CD4-positive, alpha-beta memory T cell (primary cell): ENCODE measurements at places on chromosomes 5 and 9. TPM values are rescaled to one million over a fixed set of nuclear protein-coding genes. Genes with fewer than 3 reads are reported as not detected.

DNA sequence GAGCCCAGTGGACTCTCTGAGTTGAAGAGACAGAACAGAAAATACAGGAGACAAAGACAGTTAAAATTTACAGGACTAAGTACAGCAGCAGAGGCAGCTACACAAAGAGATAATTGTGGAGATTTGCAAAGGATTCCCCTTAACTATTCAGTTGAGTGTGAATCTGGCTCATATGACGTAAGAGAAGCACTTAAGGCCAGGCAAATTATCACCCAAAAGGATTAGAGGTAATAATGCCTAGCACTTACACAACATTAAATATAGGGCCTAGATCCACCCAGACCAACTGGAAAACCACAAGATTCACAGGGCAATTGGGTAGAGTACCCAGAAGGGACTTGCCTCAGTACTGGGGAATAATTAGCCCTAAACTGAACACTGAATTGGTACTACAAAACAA, 41.3 kb downstream of the ADAMTS6 start:
- H3K27me3 ChIP-seq = no peaks in the 10 kb centered on the region
- H3K4me1 ChIP-seq = no peaks in the 10 kb centered on the region
- H3K36me3 ChIP-seq = no peaks in the 10 kb centered on the region
- H3K27ac ChIP-seq = no peak overlapping the region

The CCNJL gene
- not detected for polyA plus RNA-seq

DNA sequence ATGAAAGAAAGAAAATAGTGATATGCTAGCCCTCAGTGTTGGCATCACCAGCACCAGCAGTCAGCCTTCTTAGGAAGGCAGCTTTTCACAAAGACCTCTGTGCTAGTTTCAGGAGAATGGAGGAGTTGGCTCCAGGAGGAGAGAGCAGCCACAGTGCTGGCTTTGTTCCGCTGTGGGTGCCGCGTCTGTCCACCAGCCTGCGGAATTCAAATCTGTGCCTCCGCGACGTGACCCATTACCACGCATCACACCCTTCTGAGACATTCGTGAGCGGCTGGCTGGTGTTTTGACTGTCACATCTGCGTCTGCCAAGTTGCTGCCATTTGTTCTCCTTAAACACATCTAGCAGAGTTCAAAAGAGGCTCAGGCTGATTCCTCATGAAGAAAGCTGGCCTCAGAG, 34.4 kb downstream of the SNX18 start:
- H3K4me3 ChIP-seq = no peak overlapping the region
- H3K4me1 ChIP-seq = no peaks in the 10 kb centered on the region
- no peaks in the 10 kb centered on the region for H3K27me3 ChIP-seq
- H3K27ac ChIP-seq = no peak overlapping the region

DNA sequence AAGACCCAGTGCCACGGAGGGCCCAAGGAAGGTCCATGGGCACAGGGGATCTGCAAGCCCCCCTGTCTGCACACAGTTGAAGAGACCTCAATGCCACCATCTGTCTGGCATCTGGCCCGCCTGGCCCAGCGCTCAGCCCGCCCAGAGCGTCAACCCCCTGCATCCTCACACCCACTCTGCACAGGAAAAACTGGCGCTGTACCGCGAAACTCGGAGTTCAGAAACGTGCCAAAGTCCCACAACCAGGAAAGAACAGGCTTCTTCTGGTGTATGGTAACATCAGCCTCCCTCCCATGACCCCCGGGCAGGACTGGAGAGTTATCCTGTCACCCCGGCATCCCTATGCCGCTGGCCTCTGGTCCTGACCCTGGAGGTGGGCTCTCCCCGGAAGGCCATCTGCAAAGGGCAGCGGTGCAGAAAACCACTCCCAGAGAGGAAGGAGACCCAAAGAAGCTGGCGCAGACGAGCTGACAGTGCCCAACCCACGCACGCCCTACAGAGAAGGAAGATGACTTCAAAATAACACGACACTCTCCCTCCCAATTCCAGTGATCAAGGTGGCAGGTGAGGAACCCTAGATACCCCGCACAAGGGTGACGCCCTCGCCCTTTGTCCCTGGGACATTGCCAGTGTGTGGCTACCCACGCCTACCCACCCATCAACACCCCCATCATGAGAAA, 18.9 kb downstream of the VAV2 start:
- no peak overlapping the region for H3K27ac ChIP-seq
- H3K27me3 ChIP-seq = no peaks in the 10 kb centered on the region
- DNase-seq = no peak
- H3K36me3 ChIP-seq = no peaks in the 10 kb centered on the region

GRCh38 chr9:85514256-85514655, 227.5 kb downstream of the AGTPBP1 start:
- no peaks in the 10 kb centered on the region for H3K36me3 ChIP-seq
- H3K27ac ChIP-seq = no peak overlapping the region
- H3K4me1 ChIP-seq = no peaks in the 10 kb centered on the region
- no peak overlapping the region for H3K4me3 ChIP-seq

GRCh38 chr5:179526978-179527377, 23.4 kb upstream of the RUFY1 start:
- no peak overlapping the region for H3K4me3 ChIP-seq
- no peak for DNase-seq
- H3K27me3 ChIP-seq = no peaks in the 10 kb centered on the region
- H3K4me1 ChIP-seq = peaks cover 5% of the 10 kb centered on the region
- no peaks in the 10 kb centered on the region for H3K36me3 ChIP-seq

The EXOC3 gene
- 42.8 TPM for polyA plus RNA-seq

The TRAF1 gene
- polyA plus RNA-seq = 7.8 TPM

The TLX3 gene
- polyA plus RNA-seq = not detected

DNA sequence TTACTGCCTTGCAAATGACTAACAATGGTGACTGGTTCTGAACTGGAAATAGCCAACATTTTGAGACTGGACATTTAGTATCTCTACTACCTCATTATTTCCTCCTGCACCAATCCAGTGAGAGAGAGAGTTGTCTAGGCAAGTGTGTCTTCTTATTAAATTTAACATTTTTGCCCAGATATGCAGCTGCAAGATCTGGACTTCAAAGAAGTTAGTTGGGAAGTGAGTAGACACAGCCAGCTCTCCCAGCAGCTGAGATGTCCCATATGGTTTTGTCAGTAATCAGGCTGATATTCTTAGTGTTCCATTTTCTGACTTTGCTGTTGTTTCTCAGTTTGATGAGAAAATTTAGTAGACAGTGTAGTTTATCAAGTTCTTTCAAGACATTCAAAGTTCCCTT, 1778.8 kb upstream of the CDH6 start:
- H3K36me3 ChIP-seq = no peaks in the 10 kb centered on the region
- DNase-seq = no peak

The NXNL2 gene
- polyA plus RNA-seq = not detected

DNA sequence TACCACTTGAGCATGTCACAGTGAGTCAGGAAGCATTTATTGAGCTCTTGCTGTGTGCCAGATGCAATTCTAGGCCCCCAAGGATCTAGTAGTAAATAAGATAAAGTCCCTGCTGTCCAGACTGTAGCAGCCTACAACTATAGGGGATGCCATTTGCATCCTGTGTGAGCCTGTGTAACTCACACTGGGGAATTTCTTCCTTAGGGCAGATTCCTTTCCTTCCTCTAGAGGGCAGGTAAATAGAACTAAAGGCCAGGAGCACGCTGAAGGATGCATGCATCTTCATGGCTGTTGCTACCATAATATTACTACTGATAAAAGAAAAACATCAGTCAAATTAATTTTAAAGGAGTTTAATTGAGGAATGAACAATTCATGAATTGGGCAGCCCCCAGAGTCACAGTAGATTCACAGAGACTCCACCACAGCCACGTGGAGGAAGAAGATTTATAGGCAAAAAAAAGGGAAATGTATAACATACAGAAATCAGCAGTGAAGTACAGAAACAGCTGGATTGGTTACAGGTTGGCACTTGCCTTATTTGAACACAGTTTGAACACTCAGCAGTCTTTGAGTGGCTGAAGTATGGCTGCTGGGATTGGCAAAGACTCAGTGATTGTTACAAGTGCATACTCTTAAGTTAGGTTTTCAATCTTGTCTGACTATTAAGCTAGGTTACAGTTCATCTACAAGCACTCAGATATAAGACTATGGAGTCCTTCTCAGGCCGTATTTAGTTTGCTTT, 98.9 kb downstream of the ACTL7B start:
- no peaks in the 10 kb centered on the region for H3K27me3 ChIP-seq
- no peaks in the 10 kb centered on the region for H3K36me3 ChIP-seq
- no peak overlapping the region for H3K4me3 ChIP-seq

DNA sequence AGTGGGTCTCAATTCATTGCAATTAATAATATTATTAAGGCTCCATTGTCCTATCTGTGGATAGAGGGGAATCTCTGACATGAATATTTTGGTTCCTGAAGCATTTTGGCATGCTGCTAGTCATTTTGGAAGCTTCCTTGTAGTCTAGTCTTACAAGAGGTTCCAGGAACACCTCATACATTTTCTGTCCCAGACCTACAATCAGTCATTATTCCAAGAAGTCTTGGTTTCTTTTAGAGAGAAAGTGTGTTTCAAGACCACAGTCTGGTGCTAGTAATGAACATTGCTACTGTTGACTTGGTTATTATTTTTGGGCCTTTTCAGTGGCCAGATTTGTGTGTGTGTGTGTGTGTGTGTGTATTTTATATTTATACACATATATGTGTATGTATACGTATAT, 98.9 kb downstream of the ERCC6L2 start:
- no peak for DNase-seq
- no peaks in the 10 kb centered on the region for H3K27me3 ChIP-seq
- no peaks in the 10 kb centered on the region for H3K4me1 ChIP-seq
- no peak overlapping the region for H3K4me3 ChIP-seq
- peaks cover 14% of the 10 kb centered on the region for H3K36me3 ChIP-seq

- H3K27ac ChIP-seq = no peak overlapping the region
- H3K4me3 ChIP-seq = no peak overlapping the region
- DNase-seq = no peak
- H3K4me1 ChIP-seq = no peaks in the 10 kb centered on the region
- no peaks in the 10 kb centered on the region for H3K36me3 ChIP-seq
Observed at GRCh38 chr5:111887706-111888105, 130.7 kb upstream of the NREP start.

DNA sequence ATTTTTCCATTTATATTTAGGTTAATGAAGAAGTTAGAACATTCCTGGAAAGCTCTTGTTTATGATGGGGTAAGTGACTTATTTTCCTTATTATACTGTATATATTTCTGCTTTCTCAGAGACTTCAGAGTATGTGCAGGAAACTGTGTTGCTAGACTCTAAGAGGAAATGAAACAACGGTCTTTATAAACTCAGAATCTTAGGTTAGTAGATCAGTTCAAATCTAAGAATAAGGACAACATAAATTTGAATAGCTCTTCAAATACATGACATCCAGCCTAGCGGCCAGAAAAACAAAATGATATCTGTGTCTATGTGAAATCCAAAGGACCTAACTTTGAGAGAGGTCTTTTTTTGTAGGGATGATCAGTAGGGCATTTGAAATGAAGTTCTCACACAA, 94.3 kb downstream of the PRKACG start:
- no peak overlapping the region for H3K4me3 ChIP-seq
- DNase-seq = no peak
- no peak overlapping the region for H3K27ac ChIP-seq
- no peaks in the 10 kb centered on the region for H3K27me3 ChIP-seq
- no peaks in the 10 kb centered on the region for H3K4me1 ChIP-seq
- no peaks in the 10 kb centered on the region for H3K36me3 ChIP-seq

GRCh38 chr5:59800347-59800893, 93.1 kb downstream of the PDE4D start:
- H3K27me3 ChIP-seq = no peaks in the 10 kb centered on the region
- no peak overlapping the region for H3K4me3 ChIP-seq
- H3K27ac ChIP-seq = no peak overlapping the region
- H3K4me1 ChIP-seq = peaks cover 15% of the 10 kb centered on the region
- DNase-seq = no peak

The PAEP gene
- polyA plus RNA-seq = not detected

The CTSV gene
- not detected for polyA plus RNA-seq

The IFNA13 gene
- not detected for polyA plus RNA-seq

The KIF4B gene
- not detected for polyA plus RNA-seq

GRCh38 chr5:110203661-110204060, 513.9 kb downstream of the MAN2A1 start:
- H3K4me1 ChIP-seq = no peaks in the 10 kb centered on the region
- no peaks in the 10 kb centered on the region for H3K27me3 ChIP-seq
- DNase-seq = no peak
- H3K4me3 ChIP-seq = no peak overlapping the region
- no peaks in the 10 kb centered on the region for H3K36me3 ChIP-seq
- no peak overlapping the region for H3K27ac ChIP-seq

GRCh38 chr9:87630266-87630665, 95.7 kb upstream of the CTSL start:
- H3K27me3 ChIP-seq = no peaks in the 10 kb centered on the region
- H3K4me1 ChIP-seq = no peaks in the 10 kb centered on the region
- H3K4me3 ChIP-seq = no peak overlapping the region

GRCh38 chr5:18119156-18119785, 485.0 kb downstream of the TAF11L14 start:
- H3K36me3 ChIP-seq = no peaks in the 10 kb centered on the region
- H3K4me3 ChIP-seq = no peak overlapping the region
- H3K27me3 ChIP-seq = no peaks in the 10 kb centered on the region
- DNase-seq = no peak
- H3K27ac ChIP-seq = no peak overlapping the region
- no peaks in the 10 kb centered on the region for H3K4me1 ChIP-seq

GRCh38 chr5:136210259-136210658, 17.3 kb upstream of the SMIM32 start:
- DNase-seq = no peak
- no peaks in the 10 kb centered on the region for H3K27me3 ChIP-seq
- no peaks in the 10 kb centered on the region for H3K36me3 ChIP-seq
- H3K4me1 ChIP-seq = no peaks in the 10 kb centered on the region
- H3K27ac ChIP-seq = no peak overlapping the region
- H3K4me3 ChIP-seq = no peak overlapping the region

The CCDC183 gene
- polyA plus RNA-seq = 0.64 TPM

GRCh38 chr9:74512416-74512815, 15.3 kb downstream of the RORB start:
- H3K36me3 ChIP-seq = no peaks in the 10 kb centered on the region
- H3K4me3 ChIP-seq = no peak overlapping the region
- H3K4me1 ChIP-seq = no peaks in the 10 kb centered on the region
- DNase-seq = no peak

- DNase-seq = no peak
- H3K4me3 ChIP-seq = no peak overlapping the region
- H3K27me3 ChIP-seq = no peaks in the 10 kb centered on the region
- H3K36me3 ChIP-seq = no peaks in the 10 kb centered on the region
- H3K4me1 ChIP-seq = no peaks in the 10 kb centered on the region
Observed at GRCh38 chr5:125038477-125038876, 292.0 kb upstream of the ZNF608 start.

GRCh38 chr5:11785771-11786352, 118.4 kb downstream of the CTNND2 start:
- DNase-seq = no peak
- no peaks in the 10 kb centered on the region for H3K36me3 ChIP-seq
- no peaks in the 10 kb centered on the region for H3K27me3 ChIP-seq
- H3K4me1 ChIP-seq = no peaks in the 10 kb centered on the region
- no peak overlapping the region for H3K27ac ChIP-seq

- no peak overlapping the region for H3K4me3 ChIP-seq
- H3K36me3 ChIP-seq = no peaks in the 10 kb centered on the region
- no peak overlapping the region for H3K27ac ChIP-seq
- no peaks in the 10 kb centered on the region for H3K4me1 ChIP-seq
Observed at GRCh38 chr5:84706678-84707641, 322.3 kb upstream of the EDIL3 start.

- no peaks in the 10 kb centered on the region for H3K36me3 ChIP-seq
- no peak for DNase-seq
- no peak overlapping the region for H3K4me3 ChIP-seq
- no peaks in the 10 kb centered on the region for H3K4me1 ChIP-seq
- H3K27ac ChIP-seq = no peak overlapping the region
Observed at GRCh38 chr9:70615464-70616138, 201.1 kb upstream of the KLF9 start.

The HCN1 gene
- polyA plus RNA-seq = not detected

- no peak for DNase-seq
- no peak overlapping the region for H3K27ac ChIP-seq
- no peaks in the 10 kb centered on the region for H3K36me3 ChIP-seq
- H3K27me3 ChIP-seq = no peaks in the 10 kb centered on the region
Observed at GRCh38 chr5:139733698-139734538, 61.7 kb upstream of the PSD2 start.
